ENCODE measurements at places on chromosomes 16 and 17. TPM values are rescaled to one million over a fixed set of nuclear protein-coding genes. Genes with fewer than 3 reads are reported as not detected.

DPEP1 gene
- polyA plus RNA-seq = not detected

TEX14 gene
- not detected for polyA plus RNA-seq

CD300LB gene
- polyA plus RNA-seq = not detected

ZNF597 gene
- 1.0 TPM for polyA plus RNA-seq

PRAC2 gene
- not detected for polyA plus RNA-seq

SPATA22 gene
- polyA plus RNA-seq = not detected

MMP28 gene
- polyA plus RNA-seq = not detected

PIK3R6 gene
- 0.13 TPM for polyA plus RNA-seq

ESRP2 gene
- 0.64 TPM for polyA plus RNA-seq

USP32 gene
- 2.6 TPM for polyA plus RNA-seq

UTS2R gene
- polyA plus RNA-seq = not detected

GGT6 gene
- polyA plus RNA-seq = not detected

NTN3 gene
- not detected for polyA plus RNA-seq

SEZ6L2 gene
- not detected for polyA plus RNA-seq

RNF227 gene
- polyA plus RNA-seq = 3.6 TPM

AMZ2 gene
- polyA plus RNA-seq = 161 TPM

BEAN1 gene
- polyA plus RNA-seq = 0.23 TPM

STAT5A gene
- polyA plus RNA-seq = 66.7 TPM

C17orf78 gene
- not detected for polyA plus RNA-seq

LGALS9B gene
- polyA plus RNA-seq = not detected

LPCAT2 gene
- not detected for polyA plus RNA-seq

NOD2 gene
- 3.7 TPM for polyA plus RNA-seq

CA5A gene
- not detected for polyA plus RNA-seq

KRTAP3-1 gene
- not detected for polyA plus RNA-seq

CDR2L gene
- not detected for polyA plus RNA-seq

TBC1D3G gene
- polyA plus RNA-seq = not detected

PRSS36 gene
- polyA plus RNA-seq = 0.94 TPM

SLC5A10 gene
- 0.10 TPM for polyA plus RNA-seq

SLC13A5 gene
- polyA plus RNA-seq = not detected

SLFN12 gene
- polyA plus RNA-seq = 0.75 TPM

MT1E gene
- polyA plus RNA-seq = 16.0 TPM

OR3A2 gene
- polyA plus RNA-seq = 1.00 TPM

IL21R gene
- polyA plus RNA-seq = 18.4 TPM

CD300H gene
- polyA plus RNA-seq = not detected

TBC1D3B gene
- polyA plus RNA-seq = not detected

SLC16A11 gene
- 0.69 TPM for polyA plus RNA-seq

KRT17 gene
- polyA plus RNA-seq = not detected

NLRC3 gene
- polyA plus RNA-seq = 39.3 TPM

KLHL10 gene
- not detected for polyA plus RNA-seq

PIK3R5 gene
- polyA plus RNA-seq = 62.0 TPM

SLC35G6 gene
- polyA plus RNA-seq = not detected

LCAT gene
- polyA plus RNA-seq = 1.9 TPM

KRTAP4-9 gene
- polyA plus RNA-seq = not detected

CDH1 gene
- not detected for polyA plus RNA-seq

SKAP1 gene
- polyA plus RNA-seq = 336 TPM

CA4 gene
- polyA plus RNA-seq = not detected

FBXO39 gene
- polyA plus RNA-seq = not detected

CTRB1 gene
- not detected for polyA plus RNA-seq

KRT24 gene
- not detected for polyA plus RNA-seq

CES3 gene
- not detected for polyA plus RNA-seq

MEAK7 gene
- polyA plus RNA-seq = 8.6 TPM

CBLN1 gene
- not detected for polyA plus RNA-seq

PLA2G10 gene
- not detected for polyA plus RNA-seq

CCL16 gene
- polyA plus RNA-seq = not detected

IKZF3 gene
- 87.4 TPM for polyA plus RNA-seq

TLCD1 gene
- 0.52 TPM for polyA plus RNA-seq

KRT9 gene
- not detected for polyA plus RNA-seq

CACNA1H gene
- 0.99 TPM for polyA plus RNA-seq
